Activated CD4-positive, alpha-beta memory T cell treated with anti-CD3 and anti-CD28 coated beads, Interleukin-2, amount 10 ng/mL, durations not matched to agents 7 days and 5 days (primary cell): ENCODE measurements at places on chromosomes 3 and 15.

GRCh38 chr15:31439328-31439727 is 112.7 kb downstream of the KLF13 start:
- peak; percentile 46 for DNase-seq

- no peak for DNase-seq
These were observed 13.2 kb upstream of the EDC3 start for GRCh38 chr15:74709011-74709410.

- DNase-seq: no peak
These were observed 164.0 kb downstream of the NR2F2 start for GRCh38 chr15:96494505-96494904.

DNA sequence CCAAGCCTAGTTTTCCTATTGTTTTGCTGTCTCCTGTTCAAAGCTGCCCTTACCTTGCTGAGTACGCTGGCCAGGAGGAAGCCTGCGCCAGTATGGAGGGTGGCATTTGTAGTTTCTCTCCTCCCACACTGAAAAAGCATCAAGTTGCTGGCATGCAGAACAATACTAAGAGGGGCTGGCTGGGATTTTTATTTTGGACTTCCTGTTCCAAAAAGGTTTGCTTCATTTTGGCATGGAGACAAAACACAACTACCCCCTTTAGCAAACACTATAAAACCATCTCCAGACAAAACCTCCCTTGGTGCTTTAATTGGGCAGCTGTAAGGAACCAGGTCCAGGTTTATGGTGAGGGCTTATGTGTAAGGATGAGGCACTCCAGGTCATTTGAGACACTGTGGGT is 457.6 kb downstream of the PDCD6IP start:
- no peak for DNase-seq

- DNase-seq: no peak
These were observed 150.5 kb upstream of the ST8SIA2 start for GRCh38 chr15:92243227-92243626.

- DNase-seq: no peak
These were observed 10.7 kb downstream of the CGNL1 start for GRCh38 chr15:57386976-57387375.

DNA sequence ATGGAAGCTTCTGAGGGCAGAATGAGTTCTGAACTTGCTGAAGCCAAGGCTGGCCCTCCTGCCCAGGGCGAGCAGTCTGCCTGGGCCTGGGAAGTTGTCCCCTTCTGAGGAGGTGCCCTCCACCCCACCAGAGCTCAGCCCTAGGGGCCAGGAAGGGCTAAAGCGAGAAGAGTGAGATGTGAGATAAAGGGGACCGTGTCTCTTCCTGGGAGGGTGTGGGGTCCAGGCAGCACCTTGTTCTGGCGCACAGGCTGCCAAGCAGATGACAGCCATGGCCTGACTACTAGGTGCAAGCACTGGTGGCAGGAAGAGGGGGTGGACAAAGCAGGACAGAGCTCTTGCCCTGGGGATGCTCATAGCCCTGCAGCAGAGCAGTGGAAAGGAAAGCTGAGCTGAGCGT is 3.7 kb downstream of the PAK6 start:
- no peak for DNase-seq
